T-helper 17 cell (primary cell): ENCODE measurements at places on chromosomes 11 and 22.

GRCh38 chr11:73331138-73331916 is 23.3 kb downstream of the ARHGEF17 start:
- DNase-seq: no peak
- no peak overlapping the region for H3K27ac ChIP-seq
- H3K4me1 ChIP-seq: peaks cover 2% of the 10 kb centered on the region
- H3K4me3 ChIP-seq: no peak overlapping the region
- H3K36me3 ChIP-seq: no peaks in the 10 kb centered on the region

DNA sequence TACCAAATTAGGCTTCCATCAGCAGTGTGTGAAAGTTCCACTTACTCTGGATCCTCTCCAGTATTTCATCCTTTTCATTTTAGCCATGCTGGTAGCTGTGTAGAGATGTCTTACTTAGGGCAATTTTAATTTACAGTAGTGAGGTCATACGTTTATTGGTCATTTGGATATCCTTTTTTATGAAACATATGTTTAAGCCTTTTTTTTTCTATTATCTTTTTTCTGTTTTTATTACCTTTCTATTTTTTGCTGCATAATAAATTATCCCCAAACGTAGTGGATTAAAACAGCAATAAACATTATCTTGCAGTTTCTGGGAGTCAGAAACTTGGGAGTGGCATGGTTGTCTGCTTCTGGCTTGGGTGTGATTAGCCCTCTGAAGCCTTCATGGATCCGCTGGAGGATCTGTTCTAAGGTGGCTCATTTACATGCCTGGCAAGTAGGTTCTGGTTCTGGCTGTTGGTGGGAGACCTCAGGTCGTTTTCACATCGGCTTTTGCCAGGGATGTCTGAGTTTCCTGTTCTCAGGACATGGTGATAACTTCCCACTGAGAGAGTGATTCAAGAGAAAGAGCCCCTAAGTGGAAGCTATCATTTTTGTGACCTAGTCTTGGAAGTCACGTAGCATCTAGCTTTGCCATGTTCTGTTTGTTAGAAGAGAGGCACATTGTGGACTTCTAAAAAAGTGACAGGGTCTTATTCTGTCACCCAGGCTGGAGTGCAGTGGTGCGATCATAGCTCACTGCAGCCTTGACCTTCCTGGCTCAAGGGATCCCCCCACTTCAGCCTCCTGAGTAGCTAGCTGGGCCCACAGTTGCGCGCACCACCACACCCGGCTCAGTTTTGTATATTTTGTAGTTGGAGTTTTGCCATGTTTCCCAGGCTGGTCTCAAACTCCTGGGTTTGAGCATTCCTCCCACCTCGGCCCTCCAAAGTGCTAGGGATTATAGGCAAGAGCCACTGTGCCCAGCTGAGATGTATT is 38.6 kb downstream of the PPP6R3 start:
- no peak overlapping the region for H3K4me3 ChIP-seq
- H3K36me3 ChIP-seq: peaks cover 4% of the 10 kb centered on the region
- H3K27ac ChIP-seq: peak overlapping the region; percentile 32
- peaks cover 62% of the 10 kb centered on the region for H3K4me1 ChIP-seq

GRCh38 chr22:29443452-29443851 is 5.1 kb downstream of the RFPL1 start:
- H3K4me1 ChIP-seq: peaks cover 4% of the 10 kb centered on the region
- H3K4me3 ChIP-seq: no peak overlapping the region
- no peak for DNase-seq
- peaks cover 7% of the 10 kb centered on the region for H3K36me3 ChIP-seq
- H3K27ac ChIP-seq: no peak overlapping the region

GRCh38 chr11:76641905-76642304 is 28.6 kb downstream of the LRRC32 start:
- H3K36me3 ChIP-seq: peaks cover 2% of the 10 kb centered on the region
- DNase-seq: no peak
- no peak overlapping the region for H3K4me3 ChIP-seq
- H3K27ac ChIP-seq: no peak overlapping the region
- H3K4me1 ChIP-seq: peaks cover 4% of the 10 kb centered on the region
- H3K27me3 ChIP-seq: peaks cover 74% of the 10 kb centered on the region

- no peaks in the 10 kb centered on the region for H3K36me3 ChIP-seq
- no peak overlapping the region for H3K27ac ChIP-seq
- no peak overlapping the region for H3K4me3 ChIP-seq
- no peak for DNase-seq
These were observed 132.8 kb upstream of the PITPNB start for GRCh38 chr22:28051787-28052356.

GRCh38 chr11:114864896-114865295 is 186.6 kb downstream of the NXPE2 start:
- no peaks in the 10 kb centered on the region for H3K4me1 ChIP-seq
- no peak for DNase-seq
- H3K27me3 ChIP-seq: peaks cover 5% of the 10 kb centered on the region
- H3K4me3 ChIP-seq: no peak overlapping the region

GRCh38 chr22:33240888-33241475 is 182.8 kb upstream of the SYN3 start:
- no peak overlapping the region for H3K4me3 ChIP-seq
- no peaks in the 10 kb centered on the region for H3K4me1 ChIP-seq
- DNase-seq: no peak
- H3K36me3 ChIP-seq: no peaks in the 10 kb centered on the region
- no peak overlapping the region for H3K27ac ChIP-seq

DNA sequence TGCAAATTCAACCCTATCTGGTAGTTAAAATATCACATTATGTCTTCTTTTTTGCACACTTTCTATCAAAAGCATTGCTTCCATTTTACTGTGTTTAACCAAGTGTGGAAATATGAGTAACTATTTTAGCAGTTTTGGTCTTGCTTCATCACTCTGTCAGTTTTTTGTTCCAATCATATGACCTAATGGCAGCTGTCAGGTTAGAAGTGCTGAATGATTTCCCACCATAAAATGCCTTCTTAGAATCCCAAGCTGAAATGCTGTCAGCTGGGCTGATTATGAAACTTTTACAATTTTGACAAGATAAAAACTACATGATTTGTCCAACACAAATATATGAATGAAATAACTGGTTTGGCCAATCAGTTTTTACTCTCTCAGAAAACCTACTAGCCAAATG is 1654.6 kb upstream of the RAG2 start:
- no peak for DNase-seq
- no peak overlapping the region for H3K27ac ChIP-seq

GRCh38 chr11:9231848-9232177 is 33.3 kb downstream of the DENND5A start:
- H3K36me3 ChIP-seq: no peaks in the 10 kb centered on the region
- H3K27me3 ChIP-seq: no peaks in the 10 kb centered on the region
- H3K4me1 ChIP-seq: peaks cover 27% of the 10 kb centered on the region

GRCh38 chr11:123258877-123259276 is 63.8 kb upstream of the CLMP start:
- no peak overlapping the region for H3K27ac ChIP-seq
- H3K4me3 ChIP-seq: no peak overlapping the region
- peaks cover 44% of the 10 kb centered on the region for H3K27me3 ChIP-seq
- H3K4me1 ChIP-seq: peaks cover 3% of the 10 kb centered on the region

DNA sequence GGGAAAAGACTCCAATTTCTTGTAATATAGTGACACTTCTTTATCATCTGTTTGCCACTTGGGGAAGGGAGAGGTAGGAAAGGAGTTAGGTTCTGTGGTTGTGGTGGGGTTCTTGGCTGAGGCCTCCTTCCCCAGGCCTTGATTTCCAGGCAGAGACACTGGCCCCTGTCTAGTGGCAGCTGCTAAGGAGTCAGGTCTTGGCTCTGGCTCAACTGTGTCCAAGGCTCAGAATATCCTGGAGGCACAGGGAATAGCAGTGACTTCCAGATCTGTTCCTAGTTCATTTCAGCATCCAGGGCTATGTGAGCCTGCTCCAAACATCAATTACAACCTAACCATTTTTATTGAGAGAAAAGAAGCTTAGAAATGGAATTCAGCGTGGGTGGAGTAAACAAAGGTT is 29.5 kb downstream of the PPFIBP2 start:
- H3K27me3 ChIP-seq: no peaks in the 10 kb centered on the region
- peaks cover 58% of the 10 kb centered on the region for H3K4me1 ChIP-seq
- no peak overlapping the region for H3K27ac ChIP-seq
- no peak for DNase-seq
- H3K36me3 ChIP-seq: peaks cover 5% of the 10 kb centered on the region
- no peak overlapping the region for H3K4me3 ChIP-seq

GRCh38 chr22:46684706-46685105 is 53.3 kb downstream of the CERK start:
- no peak for DNase-seq
- no peaks in the 10 kb centered on the region for H3K36me3 ChIP-seq
- H3K27ac ChIP-seq: peak overlapping the region; percentile 77
- no peak overlapping the region for H3K4me3 ChIP-seq

DNA sequence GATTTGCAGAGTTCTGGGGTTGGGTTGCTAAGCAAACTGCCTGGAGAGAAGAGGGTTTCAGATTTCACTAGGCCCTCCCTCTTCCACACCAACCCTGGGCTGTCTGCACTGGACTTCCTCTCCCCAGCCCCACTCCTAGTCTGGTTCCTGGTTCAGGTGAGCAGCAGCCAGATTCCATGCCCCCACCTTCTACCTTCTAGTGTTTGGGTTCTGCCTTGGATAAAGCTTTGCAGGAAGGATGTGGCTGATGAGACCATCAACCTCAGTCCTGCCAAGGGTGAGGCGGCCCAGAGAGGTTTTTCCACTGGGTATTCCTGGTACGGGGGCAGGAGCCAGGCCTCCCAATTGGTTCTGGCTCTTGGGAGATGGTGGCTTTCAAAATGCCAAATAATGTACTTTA is 68.3 kb downstream of the BCR start:
- no peaks in the 10 kb centered on the region for H3K27me3 ChIP-seq
- no peaks in the 10 kb centered on the region for H3K36me3 ChIP-seq
- peak overlapping the region; percentile 43 for H3K4me3 ChIP-seq
- no peak for DNase-seq

DNA sequence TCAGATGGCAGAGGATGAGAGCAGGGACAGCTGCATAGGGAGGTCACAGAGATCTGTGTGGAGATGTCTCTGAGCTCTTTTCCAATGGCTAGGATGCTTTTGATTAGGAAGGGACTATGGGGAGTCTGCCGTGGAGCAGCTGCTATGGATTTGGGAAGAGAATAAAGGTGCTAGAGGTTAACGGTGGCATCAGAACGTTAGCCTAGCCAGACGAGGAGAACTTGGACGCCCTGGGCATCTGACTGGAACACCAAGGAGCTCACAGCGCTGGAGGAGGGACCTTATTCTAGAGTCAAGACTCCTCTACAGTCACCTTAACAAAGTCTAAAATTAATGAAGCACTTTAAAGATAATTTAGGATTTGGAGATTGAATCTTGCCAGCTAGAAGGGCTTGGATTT is 157.2 kb upstream of the B3GAT1 start:
- H3K36me3 ChIP-seq: no peaks in the 10 kb centered on the region
- H3K27ac ChIP-seq: no peak overlapping the region
- H3K27me3 ChIP-seq: peaks cover 18% of the 10 kb centered on the region
- no peak overlapping the region for H3K4me3 ChIP-seq

DNA sequence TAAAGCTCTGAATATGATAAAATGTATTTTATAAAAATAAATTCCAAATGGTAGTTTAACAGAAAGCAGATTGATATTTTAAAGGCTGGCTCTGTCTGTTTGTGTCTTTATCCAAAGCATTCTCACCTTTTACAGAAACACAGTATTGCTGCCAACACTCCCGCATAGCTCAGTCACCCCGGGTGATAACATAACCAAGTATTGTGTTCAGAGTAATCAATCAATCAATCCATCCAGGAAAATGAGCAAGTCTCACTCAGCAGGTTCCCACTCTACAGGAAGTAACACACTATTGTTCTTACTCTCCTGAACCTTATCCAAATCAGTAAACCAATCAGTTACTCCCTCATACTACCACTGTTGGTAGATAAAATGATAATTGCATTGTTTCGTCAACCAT is 203.4 kb downstream of the LRRC4C start:
- no peaks in the 10 kb centered on the region for H3K36me3 ChIP-seq
- H3K27me3 ChIP-seq: no peaks in the 10 kb centered on the region
- no peak overlapping the region for H3K27ac ChIP-seq
- no peak for DNase-seq
- no peak overlapping the region for H3K4me3 ChIP-seq
- no peaks in the 10 kb centered on the region for H3K4me1 ChIP-seq

DNA sequence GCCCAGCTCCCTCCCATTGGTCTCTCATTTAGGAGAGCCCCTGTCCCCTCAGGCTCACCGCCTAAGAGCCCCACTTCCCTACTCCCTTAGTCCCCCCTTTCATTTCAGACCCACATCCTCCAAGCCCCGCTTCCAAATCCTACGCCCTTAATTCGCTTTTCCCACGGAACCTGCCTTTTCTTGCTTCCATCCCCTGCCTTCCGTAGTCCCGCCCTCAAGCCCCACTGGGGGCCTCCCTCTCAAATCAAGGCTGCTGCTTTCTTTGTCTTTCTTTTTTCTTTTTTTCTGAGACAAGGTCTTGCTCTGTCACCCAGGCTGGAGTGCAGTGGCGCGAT is 396 bp downstream of the CCDC157 start:
- peaks cover 6% of the 10 kb centered on the region for H3K36me3 ChIP-seq
- H3K4me3 ChIP-seq: peak overlapping the region; percentile 95
- no peak for DNase-seq
- peak overlapping the region; percentile 95 for H3K27ac ChIP-seq
- H3K4me1 ChIP-seq: peaks cover 33% of the 10 kb centered on the region

- H3K27me3 ChIP-seq: no peaks in the 10 kb centered on the region
- DNase-seq: no peak
- H3K4me1 ChIP-seq: no peaks in the 10 kb centered on the region
- no peaks in the 10 kb centered on the region for H3K36me3 ChIP-seq
- no peak overlapping the region for H3K4me3 ChIP-seq
These were observed 214.5 kb downstream of the BARX2 start for GRCh38 chr11:129590030-129590752.

GRCh38 chr11:125091247-125091876 is 20.1 kb downstream of the TMEM218 start:
- H3K4me1 ChIP-seq: peaks cover 2% of the 10 kb centered on the region
- H3K4me3 ChIP-seq: no peak overlapping the region
- no peaks in the 10 kb centered on the region for H3K27me3 ChIP-seq
- no peak for DNase-seq

DNA sequence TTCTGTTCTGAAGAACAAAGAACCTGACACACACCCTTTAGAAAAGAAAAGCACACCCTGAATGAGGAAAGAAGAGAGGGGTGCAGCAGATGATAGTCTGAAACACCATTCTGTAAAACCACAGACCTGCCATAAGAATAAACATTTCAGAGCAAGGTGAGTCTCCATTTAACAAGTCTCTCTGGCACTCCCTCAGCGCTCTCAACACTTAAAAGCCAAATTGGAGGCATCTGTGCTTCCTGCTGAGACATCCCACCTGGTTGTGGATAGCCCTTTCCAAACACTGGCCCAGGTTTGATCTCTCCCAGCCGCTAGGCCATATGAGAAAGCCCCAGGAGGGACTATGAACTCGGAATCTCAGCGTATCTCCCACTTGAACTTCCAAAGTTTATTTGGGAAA is 36.3 kb downstream of the ETS1 start:
- no peaks in the 10 kb centered on the region for H3K36me3 ChIP-seq
- no peaks in the 10 kb centered on the region for H3K27me3 ChIP-seq
- H3K4me1 ChIP-seq: peaks cover 62% of the 10 kb centered on the region
- no peak overlapping the region for H3K4me3 ChIP-seq
